ENCODE measurements at places on chromosomes 3 and 15.

GRCh38 chr3:123447749-123448517 lies 957 bp downstream of the ADCY5 start:
- DNase-seq: no peak

- no peak for DNase-seq
Measured at GRCh38 chr3:154427685-154428285, 2.2 kb downstream of the GPR149 start.

DNA sequence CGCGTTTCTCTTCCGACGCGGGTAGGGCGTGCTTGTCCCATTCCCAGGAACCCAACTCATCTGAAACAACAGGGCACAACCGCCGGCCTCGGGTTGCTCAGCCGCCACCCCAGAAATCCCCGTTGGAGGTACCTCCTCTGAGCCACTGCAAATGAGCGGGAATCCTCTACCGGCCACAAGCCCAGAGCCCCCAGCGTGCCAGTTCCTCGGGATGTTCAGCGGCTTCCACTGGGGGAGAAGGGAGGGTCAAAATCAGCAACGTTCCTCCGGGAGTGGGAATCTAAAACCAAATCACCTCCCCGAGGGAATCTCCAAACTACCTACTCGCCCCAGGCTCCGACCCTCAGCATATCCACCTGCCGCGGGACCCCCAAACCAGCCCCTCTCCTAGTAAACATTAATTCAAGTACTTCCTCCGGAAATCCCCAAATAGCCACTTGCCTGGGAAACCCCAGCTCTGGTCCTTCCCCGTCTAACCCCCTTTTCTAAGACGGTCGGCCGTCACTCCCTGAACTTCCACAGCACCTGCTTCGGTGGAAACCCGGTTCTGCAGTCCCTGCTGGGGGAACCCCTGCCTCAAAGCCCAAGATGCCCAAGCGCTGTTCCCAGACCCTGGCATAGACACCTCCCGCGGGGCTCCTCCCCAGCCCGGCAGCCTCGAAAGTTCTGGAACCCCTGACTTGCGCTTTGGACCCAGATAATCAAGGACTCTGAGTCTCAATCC lies 887 bp downstream of the OXTR start:
- DNase-seq: no peak

GRCh38 chr3:133746712-133747066 lies 496 bp downstream of the TF start:
- no peak for DNase-seq

DNA sequence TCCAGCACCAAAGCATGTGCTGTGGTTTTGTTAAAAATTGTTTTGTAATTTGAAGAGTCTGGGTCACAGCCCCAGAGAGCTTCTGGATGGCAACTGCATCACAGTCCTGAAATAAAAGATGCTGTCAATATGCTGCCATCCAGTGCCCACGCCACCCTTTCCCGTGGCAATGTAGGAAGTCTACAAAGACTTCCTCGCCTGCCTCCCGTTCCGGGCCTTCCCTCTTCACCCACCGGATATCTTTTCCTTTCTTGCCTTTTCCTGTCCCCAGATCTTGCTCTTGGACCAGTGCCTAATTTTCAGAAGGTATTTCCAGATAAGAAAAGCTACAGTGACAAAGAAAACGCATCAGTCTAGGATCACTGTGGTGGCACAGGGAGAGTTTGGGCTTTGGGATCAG lies 85.3 kb upstream of the RNU6-1 start:
- no peak for DNase-seq

DNA sequence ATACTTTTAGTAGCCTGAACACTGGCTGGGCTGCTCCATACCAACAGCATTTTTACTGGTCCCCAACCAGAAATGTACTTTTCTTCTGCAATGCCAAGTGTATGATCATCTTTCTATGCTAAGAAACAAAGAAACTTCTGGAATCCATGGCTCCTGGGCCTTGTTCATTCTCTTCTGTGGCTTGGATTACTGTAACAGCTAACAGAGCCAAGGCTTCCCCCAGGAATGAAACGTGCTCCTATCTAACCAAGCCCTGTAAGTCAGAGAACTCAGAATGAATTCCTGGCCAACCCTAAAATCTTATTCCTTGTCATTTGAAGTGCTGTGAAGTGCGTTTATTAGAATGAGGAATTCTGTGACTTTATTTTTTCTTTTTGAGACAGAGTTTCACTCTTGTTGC lies 102.9 kb upstream of the RAD18 start:
- DNase-seq: no peak

GRCh38 chr15:91291673-91292072 lies 191.6 kb downstream of the SV2B start:
- DNase-seq: no peak

GRCh38 chr15:68335251-68335650 lies 57.7 kb downstream of the FEM1B start:
- DNase-seq: no peak

DNA sequence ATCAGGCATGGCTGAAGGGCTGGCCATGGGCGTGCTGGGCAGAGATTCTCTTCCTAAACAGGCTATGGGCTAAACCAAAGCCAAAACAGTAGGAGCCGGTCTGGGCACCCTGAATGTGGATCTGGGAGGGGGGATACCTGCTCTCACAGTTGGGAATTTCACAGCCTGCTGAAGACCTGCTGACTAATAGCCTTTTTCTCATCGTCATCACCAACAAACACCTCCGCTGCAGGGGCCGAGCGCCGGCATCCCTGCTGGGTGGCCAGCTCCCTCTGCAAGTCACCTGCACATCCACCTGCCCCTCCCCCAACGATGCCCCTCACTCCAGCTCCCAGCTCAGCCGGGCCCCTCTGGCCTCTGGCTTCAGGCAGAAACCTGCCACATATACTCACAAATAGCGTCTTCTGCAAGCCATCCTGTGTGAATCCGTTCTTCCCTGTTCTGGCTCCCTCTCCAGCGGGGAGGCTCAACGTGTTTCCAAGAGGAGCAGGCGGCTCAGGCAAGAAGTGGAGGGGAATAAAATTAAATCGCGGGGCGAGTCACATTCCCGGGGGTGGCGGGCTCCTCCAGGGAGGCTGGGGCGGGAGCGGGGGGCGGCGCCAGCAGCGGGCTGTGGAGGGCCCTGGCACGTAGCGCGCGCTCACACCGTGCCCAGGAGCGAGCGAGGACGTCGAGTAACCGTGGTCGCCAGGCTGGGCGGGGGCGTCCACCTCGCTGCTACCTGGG lies 466 bp downstream of the IQSEC1 start:
- no peak for DNase-seq

DNA sequence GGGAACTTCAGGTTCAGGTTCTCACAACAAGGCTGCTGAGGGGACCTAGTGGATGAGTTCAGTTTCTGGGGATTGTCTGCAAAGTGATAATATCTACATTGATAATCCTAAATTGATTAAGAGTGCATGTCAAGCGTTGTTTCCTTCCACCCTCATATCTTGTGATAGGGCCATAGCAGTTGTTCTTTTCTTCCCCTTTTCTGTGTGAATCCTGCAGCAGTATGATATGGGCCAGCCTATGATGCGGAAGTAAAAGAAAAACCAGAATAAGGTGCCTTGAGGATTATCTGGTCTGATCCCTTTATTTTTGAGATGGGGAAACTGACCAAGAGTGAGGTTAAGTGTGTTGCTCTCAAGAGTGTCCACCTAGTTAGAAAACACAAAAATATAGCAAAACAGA lies 86.2 kb downstream of the MITF start:
- DNase-seq: no peak

DNA sequence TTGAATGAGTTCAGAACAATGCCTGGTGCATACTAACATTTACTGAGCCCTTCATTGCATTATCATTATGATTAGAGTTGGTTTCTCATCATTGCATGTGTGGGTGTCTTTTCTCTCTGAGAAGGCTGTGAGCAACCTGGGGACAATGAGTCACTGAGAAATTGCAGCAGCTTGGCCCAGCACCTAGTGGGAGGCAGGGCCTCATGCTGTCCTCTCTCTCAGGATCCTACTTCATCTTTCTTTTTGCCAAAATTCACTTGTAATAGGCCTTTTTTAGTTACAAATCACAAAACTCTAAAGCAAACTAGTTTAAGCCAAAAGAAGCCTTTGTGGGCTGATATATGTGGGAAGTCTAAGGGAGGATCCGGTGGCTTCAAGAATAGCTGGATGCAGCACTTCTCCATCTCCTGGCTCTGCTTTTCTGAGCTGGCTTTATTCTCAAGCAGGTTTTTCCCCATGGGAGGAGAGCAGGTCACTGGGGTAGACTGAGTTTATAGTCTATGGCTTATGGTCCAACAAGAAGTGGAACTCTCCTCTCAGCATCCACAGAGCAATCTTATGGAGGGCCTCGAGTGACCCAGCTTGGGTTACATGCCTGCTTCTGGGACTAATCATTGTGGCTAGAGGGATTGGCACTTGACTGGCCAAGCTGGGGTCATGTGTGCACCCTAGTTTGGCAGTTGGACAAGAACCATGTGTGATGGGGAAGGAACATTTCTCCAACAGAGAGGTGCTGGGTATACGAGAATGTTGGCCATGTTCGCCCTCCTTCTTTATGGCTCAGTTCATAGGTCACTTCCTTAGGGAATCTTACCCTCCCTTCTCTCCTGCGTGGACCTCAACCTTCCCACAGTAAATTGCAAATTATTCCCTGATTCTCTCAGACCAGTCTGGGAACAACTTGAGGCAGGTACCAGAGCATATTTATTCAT lies 8.7 kb upstream of the CAMK1 start:
- no peak for DNase-seq

GRCh38 chr3:107432013-107432515 lies 54.8 kb downstream of the CCDC54 start:
- peak; percentile 19 for DNase-seq

DNA sequence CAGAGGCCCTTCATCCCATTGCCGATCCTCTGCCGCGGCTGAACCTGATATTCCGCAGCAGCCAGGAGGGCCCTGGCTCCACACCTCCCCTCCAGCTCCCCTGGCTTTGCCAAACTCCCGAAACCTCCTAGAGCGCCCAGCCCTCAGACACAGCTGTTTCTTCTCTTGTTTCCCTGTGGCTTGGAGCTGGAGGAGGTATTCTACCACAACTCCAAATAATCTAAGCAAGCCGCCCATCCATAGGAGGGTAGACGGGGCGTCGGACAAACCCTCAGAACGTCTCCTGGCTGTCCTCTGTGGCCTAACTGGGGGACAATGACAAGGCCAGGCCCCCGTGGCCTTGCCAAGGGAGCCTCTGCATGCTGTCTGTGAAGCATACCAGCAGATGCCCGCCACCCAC lies 10.4 kb downstream of the PLA2G4D start:
- DNase-seq: no peak

All from HT-29 (cell line).